ENCODE measurements at places on chromosomes 2 and 18. TPM values are rescaled to one million over a fixed set of nuclear protein-coding genes. Genes with fewer than 3 reads are reported as not detected.

Gene KRTCAP3
- 1.1 TPM for total RNA-seq

Gene HRH4
- 0.23 TPM for total RNA-seq

Gene ACTG2
- 2.6 TPM for total RNA-seq

Gene TRMT61B
- total RNA-seq: 25.0 TPM

Gene ALPG
- not detected for total RNA-seq

Gene PRADC1
- total RNA-seq: 26.8 TPM

Gene ANKRD29
- 2.0 TPM for total RNA-seq

Gene CD207
- not detected for total RNA-seq

Gene ASAP2
- total RNA-seq: 40.0 TPM

Gene ABCG8
- total RNA-seq: 1.4 TPM

Gene AGXT
- total RNA-seq: not detected

Gene UPP2
- total RNA-seq: 2.4 TPM

Gene PIEZO2
- 31.1 TPM for total RNA-seq

Gene TMEM198
- total RNA-seq: 4.6 TPM

Gene NOSTRIN
- 25.3 TPM for total RNA-seq

Gene MYO7B
- total RNA-seq: 21.7 TPM

Gene PJVK
- 5.1 TPM for total RNA-seq

Gene LINC00305
- total RNA-seq: 0.64 TPM

Gene GPR45
- not detected for total RNA-seq

Gene AOX1
- total RNA-seq: 2.8 TPM
